Renal pelvis (tissue), 12 donors: ENCODE measurements at places on chromosomes 7 and 10. TPM values are rescaled to one million over a fixed set of nuclear protein-coding genes. Genes with fewer than 3 reads are reported as not detected.

DNA sequence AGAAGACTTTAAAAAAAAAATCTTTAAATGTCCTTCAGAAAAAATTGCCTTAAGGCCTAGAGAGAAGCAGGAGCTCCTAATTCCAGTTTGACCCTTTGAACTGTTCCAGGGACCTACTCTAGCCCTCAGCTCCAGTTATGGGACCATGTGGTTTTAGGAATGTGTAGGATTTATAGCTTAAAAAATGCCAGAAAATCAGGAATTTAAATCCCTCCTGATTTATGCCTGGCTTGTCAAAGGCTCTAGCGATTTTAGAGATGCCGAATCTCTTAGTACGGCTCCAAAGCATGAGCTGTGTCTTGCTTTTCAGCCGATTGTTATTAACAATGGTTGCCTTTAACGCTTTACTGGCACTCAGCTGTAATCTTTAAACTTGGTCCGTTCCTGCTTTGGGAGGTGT is 130.6 kb upstream of the NPVF start:
- DNase-seq = peak; percentile 75

DNA sequence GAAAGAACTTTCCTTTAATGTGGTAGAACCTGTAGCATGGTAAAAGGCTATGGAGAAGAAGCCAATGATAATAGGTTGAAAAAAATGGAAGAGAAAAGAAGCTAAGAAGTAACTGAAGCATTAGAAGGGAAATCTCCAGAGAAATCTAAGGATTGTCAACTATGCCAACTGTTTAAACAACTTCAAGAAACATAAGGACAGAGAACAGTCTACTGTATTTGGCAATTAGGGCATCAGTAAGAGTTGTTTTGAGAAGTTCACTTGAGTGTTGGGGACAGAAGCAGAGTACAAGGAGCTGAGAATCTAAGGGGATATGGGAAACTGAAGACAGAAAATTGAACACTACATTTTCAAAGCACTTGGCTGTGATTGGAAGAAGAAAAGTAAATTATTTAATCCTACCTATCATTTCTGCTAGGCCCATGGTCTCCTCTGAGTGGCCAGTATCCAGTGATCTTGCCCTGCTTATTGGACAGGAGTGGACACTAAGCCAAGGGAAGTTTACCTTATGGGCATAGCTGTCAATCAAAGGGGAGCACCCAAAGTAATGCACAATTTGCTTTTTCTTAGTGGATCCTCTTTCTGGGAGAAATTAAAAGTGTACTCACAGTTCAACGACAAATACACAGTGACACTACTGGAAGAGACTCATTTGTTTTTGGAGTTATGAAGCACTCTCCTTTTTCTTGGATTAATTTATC is 56.4 kb upstream of the CCDC71L start:
- no peak for DNase-seq

DNA sequence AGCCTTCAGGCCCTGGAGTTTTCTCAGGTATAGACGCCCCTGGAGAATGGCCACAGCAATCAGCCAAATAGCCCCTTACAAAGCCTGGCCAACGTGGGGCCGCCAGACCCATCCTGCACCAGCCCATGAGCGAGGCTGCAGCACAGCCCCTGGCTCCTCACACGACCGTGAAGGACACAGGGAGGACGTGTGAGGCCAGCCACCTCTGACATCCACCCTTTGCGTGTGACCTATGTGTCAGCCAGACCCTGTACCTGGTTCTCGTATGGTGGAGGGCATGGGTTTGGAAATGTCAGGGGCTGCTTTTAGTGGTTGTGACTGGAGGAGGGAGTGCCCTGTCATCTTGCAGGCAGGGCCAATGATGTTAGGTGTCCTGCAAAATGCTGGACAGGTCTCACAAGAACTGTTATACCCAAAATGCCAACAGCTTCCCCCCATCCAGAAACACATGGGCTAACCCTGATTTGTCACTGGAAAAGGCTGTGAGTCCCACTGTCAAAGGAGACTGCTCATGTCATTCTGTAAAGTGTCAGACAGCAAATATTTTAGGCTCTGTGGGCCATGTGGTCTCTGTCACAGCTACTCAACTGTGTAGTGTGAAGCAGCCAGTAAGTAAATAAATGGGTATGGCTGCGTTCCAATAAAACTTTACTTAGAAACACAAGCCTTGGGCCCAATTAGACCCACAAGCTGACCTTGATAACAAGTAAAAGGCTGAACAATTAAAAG is 30.0 kb downstream of the NOD1 start:
- no peak for DNase-seq

DNA sequence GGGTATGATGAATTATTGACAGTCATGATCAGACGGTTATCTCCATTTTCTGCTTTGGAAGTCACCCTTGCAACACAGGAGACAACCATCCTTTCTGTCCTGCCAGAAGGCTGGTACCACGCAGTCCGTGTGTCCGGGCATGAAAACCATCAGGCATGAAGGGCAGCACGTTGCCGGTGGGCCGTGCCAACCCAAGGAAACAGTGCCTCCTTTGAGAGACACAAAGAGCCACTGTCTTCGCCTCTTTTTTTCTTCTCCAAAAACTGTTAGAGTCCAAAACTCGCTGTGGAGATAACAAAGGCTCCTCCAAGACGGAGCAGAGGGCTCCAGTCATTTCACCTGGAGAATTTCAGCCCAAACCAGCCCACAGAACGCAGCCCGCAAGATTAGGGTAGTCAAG is 60.4 kb upstream of the ARHGAP21 start:
- no peak for DNase-seq

DNA sequence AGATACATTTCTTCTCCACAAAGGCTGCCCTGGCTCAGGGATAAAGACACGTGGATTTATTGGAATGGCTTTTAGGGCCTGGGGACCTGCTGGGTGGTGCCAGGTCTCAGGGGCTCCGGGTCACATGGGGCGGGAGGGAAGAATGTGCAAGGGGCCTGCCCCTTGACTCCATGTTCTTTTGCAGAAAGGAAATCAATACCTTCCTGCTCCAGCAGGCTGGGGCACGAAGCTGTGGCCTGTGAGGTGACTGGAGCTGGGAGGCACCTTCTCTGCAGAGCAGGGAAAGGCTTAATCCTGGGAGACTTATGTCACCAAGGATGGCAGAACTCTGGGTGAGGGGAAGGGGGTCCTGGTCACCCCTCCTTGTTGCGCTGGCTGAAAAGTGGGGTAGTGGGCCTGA is 42.3 kb upstream of the GNA12 start:
- DNase-seq = no peak

DNA sequence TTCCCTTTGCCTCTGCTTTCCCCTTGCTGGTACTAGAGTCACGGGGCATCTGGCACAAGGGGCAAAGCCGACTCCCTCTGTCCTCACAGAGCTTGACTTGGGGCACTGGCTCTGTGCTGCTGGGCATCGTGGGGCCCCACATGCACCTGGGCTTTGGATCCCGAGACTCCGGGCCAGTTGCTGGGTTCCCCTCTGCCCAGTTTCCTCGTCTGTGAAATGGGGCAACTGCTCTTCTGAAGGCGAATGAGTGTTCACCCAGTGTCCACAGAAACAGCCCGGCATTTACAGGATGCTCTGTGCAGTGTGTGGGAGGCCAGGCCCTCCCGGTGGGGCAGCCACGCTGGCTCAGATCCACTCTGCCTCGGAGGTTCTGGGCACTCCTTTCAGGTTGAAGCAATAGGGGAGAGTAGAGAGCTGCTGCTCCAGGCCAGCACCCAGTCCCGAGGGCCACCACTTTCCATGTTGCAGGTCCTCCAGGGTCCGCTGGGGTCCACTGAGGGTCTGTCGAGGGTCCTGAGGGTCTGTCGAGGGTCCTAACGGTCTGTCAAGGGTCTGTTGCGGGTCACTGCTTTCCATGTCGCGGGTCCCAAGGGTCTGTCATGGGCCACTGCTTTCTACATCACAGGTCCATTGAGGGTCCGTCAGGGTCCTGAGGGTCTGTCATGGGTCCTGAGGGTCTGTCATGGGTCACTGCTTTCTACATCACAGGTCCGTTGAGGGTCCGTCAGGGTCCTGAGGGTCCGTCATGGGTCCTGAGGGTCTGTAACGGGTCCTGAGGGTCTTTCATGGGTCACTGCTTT is 103.6 kb downstream of the VIPR2 start:
- DNase-seq = no peak

DNA sequence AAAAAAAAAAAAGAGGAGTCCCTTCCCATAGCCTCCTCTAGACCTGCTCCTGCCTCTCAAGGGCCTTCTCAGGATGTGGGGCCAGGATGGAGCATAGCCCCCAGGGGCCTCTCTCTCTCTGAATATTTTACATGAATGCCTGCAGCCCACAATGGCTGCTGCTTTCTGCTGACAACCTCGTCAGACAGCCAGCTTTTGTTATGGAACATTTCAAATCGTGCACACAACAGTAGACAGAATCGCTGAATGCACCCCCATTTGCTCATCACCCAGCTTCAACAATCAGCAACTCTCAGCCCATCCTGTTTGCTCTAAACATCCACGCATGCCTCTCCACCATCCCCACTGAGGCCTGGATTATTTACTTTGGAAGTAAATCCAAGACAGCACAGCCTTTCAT is 5.4 kb downstream of the PLAC9 start:
- no peak for DNase-seq

GRCh38 chr7:47314248-47314647 is 267.7 kb downstream of the TNS3 start:
- no peak for DNase-seq

CCDC7 gene
- 6.2 TPM for polyA plus RNA-seq

- DNase-seq = no peak
These were observed 9.2 kb downstream of the LAMB4 start for GRCh38 chr7:108120933-108121332.

PPP1R9A gene
- polyA plus RNA-seq = 28.7 TPM

- peak; percentile 87 for DNase-seq
These were observed at the start of gene TBXAS1 for GRCh38 chr7:139829025-139829774. TSS of gene TBXAS1 (plus strand) at chr7:139829264. CDS start at chr7:139829391, 127 bp downstream.

DNA sequence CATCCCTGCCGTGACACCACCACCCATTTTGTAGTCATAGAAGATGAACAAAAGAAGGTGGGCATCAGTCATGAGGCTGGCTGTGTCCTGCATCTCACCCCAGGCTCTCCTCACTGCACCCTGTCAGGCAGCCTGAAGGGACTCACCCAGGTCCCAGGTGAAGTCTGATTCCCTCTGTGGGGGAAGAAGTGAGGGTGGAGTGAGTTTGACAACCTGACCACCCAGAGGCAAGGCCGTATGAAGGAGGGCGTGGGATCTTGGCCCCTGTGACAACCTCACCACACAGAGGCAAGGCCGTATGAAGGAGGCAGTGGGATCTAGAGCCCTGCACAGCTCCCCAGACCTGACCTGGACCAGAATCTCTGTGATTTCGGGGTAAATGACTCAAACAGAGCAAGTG is 152.5 kb downstream of the DIP2C start:
- no peak for DNase-seq

- no peak for DNase-seq
These were observed 23.4 kb upstream of the FAM170B start for GRCh38 chr10:49157229-49157628.

HERC4 gene
- polyA plus RNA-seq = 56.2 TPM

MEOX2 gene
- polyA plus RNA-seq = 0.78 TPM

CASP2 gene
- 61.7 TPM for polyA plus RNA-seq

DNA sequence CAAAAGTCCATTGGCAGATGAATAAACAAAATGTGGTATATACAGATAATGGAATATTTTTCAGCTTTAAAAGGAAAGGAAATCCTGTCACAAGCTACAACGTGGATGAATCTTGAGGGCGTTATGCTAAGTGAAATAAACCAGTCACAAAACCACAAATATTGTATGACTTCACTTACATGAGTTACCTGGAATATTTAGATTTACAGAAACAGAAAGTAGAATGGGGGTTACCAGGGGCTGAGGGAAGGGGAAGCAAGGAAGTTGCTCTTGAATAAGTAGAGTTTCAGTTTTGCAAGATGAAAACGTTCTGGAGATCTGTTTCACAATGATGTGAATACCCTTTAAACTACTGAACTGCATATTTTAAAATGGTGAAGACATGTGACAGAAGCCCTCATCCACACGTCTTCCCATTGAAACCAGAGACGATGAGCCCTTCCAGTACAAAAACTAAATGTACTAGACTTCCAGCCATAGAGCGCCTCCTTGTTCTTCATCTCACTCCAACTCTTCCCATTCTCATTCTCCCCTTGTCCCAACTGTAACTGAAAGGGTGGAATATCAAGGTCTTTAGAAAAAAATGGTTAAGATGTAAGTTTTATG is 62.4 kb downstream of the MICU1 start:
- DNase-seq = no peak

DNA sequence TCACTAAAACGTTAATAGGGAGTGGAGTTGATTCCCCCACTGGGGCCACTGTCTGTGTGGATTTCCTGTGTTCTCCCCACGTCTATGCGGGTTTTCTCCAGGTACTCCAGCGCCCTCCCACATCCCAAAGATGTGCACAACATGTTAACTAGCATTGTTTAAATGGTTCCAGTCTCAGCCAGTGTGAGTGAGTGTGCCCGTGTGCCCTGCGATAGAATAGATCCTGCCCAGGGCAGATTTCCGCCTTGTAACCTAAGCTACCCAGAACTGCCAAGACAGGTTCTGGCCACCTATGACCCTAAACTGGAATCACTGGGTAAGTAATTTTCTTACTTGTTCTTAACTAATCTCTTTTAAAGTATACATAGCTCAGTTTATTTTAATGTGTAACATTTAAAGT is 58.5 kb downstream of the CCDC6 start:
- no peak for DNase-seq

- DNase-seq = no peak
These were observed 702 bp upstream of the INSYN2A start for GRCh38 chr10:127197154-127197432.

ZNF804B gene
- 0.35 TPM for polyA plus RNA-seq

- no peak for DNase-seq
These were observed 29.5 kb upstream of the HYCC1 start for GRCh38 chr7:23043441-23043840.

GRCh38 chr10:32139223-32140073 is 83.2 kb upstream of the KIF5B start:
- DNase-seq = peak; percentile 12

DNA sequence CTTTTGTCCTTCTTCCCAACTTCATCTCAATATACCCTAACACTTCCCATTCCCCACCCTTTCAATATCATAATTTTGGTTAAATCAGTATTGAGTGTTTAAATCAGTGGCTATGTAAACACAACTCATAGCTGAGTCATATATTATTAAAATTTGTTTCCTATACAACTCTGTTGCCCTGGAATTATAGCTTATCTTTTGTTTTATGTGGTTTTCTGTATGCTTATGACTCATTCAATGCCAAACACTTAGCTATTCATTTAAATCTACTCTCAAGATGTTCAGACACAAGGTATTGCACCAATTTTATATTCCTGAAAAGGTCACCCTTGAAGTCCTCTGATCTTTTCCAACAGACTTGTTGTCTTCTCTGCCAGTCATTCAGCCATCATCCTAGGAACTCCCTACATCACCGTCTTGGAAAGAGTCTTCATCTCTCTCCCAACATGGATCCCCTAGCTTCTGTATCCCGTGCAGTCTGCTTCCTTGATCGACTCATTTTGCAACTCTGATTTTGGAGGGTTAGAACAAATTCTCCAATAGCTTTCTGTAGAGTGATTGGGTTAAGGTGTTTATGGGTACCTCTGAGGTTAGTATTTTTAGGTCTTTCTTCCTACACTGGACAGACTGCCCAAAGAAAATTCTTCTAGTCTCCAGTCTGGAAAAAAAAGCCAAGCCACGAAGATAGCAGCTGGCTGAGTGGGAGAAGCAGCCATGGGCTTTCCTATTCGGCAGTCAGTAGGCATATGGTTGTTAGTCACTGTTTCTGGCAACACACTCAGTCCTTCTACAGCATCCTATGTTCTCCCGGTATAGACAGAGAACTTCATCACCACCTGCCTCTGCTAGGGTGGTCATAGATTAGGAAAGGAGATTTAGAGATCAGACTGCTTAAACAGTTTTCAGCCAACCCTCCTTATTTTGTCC is 102.1 kb downstream of the CRPPA start:
- no peak for DNase-seq

GRCh38 chr7:45686441-45687184 is 112.4 kb downstream of the ADCY1 start:
- DNase-seq = no peak
